ENCODE measurements at places on chromosomes 1 and 21.

GRCh38 chr1:97919585-97920261 is 1.1 kb downstream of the DPYD start:
- peak; percentile 36 for DNase-seq

DNA sequence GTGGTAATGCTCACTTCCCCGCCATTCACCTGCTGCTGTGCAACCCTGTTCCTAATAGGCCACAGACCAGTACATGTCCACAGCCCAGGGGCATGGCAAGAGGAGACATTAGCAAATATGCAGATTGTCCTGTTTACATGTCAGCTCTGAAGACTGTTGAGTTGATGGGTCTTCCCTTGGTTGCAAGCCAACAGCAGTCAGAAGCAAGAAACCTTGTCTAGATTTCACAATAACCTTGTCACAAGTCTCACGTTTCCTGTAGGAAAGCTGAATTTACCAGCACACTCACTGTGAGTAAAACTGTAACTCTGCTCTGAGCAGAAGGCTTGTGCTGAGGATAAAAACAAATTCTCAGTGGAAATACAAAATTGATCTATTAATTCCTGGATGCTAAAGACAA is 195.1 kb downstream of the HLX start:
- peak; percentile 48 for DNase-seq

DNA sequence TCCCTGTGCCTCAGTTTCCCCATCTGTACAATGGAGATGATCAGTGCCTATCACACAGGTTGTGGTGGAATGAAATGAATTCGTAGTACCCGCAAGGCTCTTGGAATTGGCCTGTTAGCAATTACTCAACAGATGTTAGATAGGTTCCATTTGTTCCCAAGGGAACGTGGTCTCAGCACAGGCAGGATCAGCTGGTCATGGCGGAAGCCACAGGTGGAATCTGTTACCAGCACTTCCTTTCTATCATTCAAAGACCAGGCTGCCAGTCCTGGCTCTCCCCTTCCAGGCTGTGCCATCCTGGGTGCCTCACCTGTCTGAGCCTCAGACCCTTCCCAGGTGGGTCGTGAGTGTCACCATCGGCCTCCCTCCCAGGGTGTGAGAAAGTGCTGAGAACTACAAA is 61.5 kb downstream of the FBXO2 start:
- DNase-seq: no peak

DNA sequence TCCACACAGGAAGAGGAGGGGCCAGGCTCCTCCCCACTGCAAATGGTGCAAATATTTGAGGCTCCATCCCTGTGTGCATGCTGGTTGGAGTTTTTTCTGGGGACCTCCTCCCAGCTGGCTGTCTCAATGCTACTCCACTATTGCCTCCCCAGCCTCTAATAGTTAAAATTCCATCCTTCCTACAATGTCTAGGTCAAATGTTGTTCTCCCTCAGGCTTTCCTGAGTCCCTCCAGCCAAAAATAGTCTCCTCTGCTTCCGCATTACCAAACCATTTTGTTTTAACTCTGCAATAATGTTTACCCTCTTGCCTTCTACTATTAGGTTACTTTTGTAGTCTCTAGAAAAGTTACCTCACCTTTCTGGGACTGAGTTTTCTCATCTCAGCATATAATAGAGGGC is 29.6 kb upstream of the FMO1 start:
- no peak for DNase-seq

DNA sequence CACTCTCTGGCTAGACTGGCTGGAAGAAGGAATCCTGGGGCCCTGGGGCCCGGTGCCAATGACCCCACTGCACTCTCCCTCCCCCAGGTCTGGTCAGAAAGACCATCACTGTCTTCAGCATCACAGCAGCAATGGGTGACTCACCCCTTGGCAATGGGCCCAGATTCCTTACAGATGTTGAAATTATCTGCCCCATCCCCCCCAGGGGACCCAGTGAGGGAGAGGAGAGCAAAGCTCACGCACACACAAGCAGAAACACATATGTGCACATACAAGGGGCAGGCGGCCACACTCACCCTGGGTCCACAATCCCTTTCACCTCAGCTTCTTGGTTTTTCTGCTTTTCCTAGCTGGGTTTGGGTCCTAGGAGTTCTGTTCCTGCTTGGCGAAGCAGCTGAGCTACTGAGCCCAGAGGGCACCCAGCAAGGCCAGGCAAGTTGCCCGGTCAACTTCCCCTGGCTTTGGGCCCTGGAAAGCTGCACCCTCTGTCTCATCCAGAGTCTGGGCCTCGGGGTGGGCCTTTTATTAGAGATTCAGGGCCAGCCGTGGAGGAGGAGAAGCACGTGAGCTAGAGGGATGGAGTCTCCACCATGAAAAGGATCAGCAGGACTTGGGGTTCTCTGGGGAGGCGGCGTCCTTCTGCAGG is 2.6 kb downstream of the COL16A1 start:
- no peak for DNase-seq

DNA sequence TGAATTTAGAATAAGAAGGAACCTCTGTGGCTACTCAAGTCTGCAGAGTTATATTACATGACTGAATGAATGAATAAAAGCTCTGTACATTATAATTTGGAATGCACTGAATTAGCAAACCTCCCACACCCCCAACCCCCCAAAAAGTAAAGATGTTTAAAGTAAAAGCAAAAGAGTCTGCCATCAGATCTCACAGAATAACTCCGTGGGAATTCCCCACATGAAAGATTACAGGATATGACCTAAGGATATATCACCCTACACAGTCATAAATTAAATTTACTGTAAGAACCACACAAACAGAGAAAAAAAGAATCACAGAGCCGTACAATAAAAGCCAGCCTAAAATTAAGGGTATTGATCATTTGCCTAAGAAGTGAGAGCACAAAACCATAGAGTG is 587.3 kb downstream of the PTPRC start:
- DNase-seq: no peak

GRCh38 chr21:41612674-41613532 is 104.9 kb upstream of the TMPRSS2 start:
- no peak for DNase-seq

- no peak for DNase-seq
Observed at GRCh38 chr1:8941906-8942305, 3.8 kb upstream of the CA6 start.

GRCh38 chr1:47984175-47984789 is 12.9 kb downstream of the TRABD2B start:
- no peak for DNase-seq

- DNase-seq: no peak
Observed at GRCh38 chr1:93668951-93669350, 12.7 kb downstream of the BCAR3 start.

GRCh38 chr21:38440746-38441145 is 57.5 kb downstream of the ERG start:
- DNase-seq: no peak

GRCh38 chr1:245859493-245860114 is 647.5 kb downstream of the SMYD3 start:
- no peak for DNase-seq

- DNase-seq: no peak
Observed at GRCh38 chr21:43910460-43910859, 45.4 kb downstream of the AGPAT3 start.

DNA sequence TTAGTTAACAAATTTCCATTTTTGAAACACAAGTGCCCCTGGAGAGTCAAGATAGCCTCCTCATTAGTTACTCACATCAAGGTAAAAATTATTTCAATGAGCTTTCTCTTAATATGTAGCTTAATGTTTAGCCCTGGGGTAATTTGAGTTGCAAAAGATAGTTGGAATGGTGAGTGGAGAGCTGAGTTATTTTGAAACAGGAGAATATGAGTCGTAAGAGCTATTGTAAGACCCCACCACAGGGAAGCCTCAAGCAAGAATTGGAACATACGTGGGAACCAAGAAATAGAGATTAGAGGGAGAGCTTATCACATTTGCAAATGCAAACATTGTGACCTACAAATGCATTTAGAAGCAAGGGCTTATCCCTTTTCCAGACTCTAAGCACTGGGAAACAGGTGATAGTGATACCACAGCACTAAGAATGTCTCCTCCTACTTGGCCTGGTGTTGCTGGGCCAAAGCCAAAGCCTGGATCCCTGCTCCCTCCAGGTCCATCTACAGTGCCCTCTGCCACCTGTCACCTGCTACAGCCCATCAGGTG is 635.1 kb downstream of the PTPRC start:
- no peak for DNase-seq

DNA sequence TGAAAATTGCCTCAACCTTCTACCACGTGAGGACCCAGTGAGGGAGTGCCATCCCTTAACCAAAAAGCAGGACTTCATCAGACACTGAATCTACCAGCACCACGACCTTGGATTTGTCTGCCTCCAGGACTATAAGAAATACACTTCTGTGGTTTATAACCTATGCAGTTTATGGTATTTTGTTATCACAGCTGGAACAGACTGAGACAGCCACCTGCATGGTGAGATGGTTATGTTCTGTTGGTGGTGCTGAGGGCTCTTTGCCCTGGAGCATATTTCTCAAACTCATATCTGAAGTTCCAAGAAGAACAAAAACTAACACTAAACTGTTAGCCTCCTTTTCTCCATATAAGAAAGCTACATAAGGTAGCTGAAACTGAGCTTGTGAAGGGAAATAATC is 69.8 kb upstream of the RGS18 start:
- no peak for DNase-seq

DNA sequence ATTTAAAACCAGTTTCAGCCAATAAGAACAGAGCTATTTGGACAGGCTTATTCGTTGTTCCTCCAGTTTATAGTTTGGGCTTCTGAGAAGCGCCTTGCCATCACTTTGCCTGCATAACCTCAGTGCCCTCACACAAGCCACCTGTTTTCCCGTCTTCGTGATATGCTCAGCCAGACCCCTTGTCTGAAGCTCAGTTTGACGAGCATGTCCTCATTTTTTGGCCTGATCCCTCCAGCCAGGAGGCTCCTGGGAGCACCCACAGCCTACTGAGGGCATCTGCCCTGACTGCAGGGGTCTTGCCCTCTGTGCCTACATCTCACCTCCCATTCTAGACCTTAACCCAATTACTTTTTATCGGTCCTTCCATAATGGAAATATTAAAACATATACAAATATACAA is 95.3 kb downstream of the ADARB1 start:
- no peak for DNase-seq

GRCh38 chr1:2433936-2434655 is 21.7 kb upstream of the PEX10 start:
- no peak for DNase-seq

DNA sequence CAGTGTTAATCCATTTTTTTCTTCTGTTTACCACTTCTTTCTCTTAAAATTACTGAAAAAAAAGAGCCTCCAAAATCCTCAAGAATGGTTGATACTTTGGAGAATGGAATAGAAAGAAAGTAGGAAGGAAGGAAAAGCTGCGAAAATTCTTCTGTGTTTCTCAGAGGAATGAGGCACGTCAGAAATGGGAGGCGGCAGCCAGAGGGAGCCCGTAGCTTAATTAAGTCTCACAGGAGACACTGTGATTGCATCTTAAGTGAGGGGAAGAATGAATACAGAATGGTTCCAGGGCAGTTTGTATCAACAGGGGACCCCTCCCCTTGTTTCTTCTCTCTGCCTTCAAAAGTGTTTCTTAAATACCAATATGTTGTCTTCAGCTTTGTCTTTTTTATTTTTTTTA is 1099.5 kb downstream of the PLA2G4A start:
- no peak for DNase-seq

DNA sequence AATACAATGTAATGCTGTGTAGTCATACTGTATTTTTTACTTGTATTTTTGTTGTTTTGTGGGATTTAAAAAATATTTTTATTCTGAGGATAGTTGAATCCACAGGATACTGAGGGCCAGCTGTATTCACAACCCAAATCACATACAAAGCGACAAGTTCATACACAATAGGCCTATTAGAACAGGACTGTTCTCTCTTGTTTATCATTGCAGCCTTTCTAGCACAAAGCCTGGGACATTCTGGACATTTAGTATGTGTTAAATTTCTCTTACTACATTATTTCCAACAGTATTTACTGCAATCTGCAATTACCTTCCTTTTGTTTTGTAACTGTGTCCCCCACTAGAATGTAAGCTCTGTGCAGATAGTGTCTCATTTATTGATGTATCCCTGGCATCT is 65.4 kb downstream of the SLC35A3 start:
- DNase-seq: no peak

GRCh38 chr1:62082456-62083363 is 111.9 kb upstream of the L1TD1 start:
- DNase-seq: peak; percentile 11

DNA sequence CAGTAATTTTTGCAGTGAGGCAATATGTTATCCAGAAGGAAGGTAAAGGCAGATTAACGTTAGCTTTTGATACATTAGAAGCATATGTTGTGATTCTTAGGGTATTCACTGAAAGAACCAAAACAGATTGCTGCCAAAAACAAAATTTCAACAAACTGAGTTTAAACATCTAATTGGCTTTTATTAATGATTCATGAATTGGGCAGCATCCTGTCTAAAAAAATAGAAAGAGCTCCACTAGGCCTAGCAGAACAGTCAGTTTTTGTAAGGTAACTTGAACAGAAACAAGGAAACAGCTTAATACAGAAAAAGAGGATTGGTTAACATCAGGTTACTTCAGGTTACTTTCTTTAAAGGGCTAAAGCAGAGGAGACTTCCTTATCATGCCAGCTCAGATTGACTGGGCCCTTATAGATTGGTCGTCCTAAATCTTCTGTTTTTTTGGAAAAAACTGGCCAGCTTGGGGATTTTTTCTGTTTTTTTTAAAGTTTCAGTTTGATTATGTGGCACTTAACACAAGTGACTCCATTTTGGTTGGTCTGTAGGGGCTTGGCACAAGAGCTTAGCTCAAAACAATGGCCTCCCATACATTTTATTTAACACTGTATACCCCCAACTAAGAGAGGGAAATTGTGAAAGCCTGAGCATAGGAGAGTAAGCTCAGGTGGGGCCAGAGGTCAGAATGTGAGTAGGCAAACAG is 36.8 kb upstream of the GALNT2 start:
- DNase-seq: no peak

DNA sequence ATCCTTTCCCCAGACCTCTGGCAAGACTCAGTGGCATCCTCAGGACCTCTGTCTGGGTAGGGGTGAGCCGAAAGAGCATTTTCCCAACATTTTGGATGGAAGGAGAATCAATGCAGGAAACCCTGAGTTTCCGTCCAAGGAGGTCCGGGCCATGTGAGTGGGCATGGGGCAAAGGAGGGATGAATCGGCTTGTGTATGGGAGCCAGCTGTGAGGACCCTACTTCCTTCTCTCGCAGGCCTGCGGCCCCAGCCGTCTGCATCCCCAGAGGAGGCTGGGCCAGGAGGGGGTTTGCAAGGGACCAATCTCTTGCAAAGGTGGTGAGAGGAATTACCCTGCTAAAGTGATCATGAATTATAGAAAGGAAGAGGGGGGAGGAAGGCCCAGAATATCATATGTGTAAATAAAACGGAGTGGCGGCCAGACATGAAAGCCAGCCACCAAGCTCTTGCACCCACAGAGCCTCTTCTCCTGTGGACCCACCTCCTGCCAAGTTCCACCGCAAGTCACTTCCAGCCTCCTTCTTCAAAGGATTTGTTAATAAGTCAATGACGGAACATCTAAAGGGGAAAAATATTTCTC is 48.2 kb upstream of the POU3F1 start:
- DNase-seq: no peak

DNA sequence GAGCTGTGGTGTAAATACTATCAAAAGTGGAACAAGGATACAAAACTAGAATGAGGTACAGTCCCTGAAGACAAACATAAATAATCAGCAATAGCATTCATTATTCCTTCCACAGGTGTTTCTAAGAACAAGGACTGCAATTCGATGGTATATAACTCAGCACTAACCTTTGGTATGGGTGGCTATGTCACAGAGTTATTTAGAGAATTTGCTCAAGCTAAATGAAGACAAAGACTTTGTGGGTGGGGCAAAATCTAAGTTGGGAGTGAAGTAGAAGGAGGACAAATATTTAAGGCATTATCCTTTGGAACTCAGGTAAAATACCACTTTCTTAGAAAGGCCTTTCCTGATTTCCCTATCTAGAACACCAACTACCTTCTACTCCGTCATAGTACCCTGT is 51.5 kb upstream of the CNN3 start:
- DNase-seq: no peak

All from KG1 (cell line).